T follicular helper cell (primary cell): ENCODE measurements at places on chromosomes 11 and 22.

DNA sequence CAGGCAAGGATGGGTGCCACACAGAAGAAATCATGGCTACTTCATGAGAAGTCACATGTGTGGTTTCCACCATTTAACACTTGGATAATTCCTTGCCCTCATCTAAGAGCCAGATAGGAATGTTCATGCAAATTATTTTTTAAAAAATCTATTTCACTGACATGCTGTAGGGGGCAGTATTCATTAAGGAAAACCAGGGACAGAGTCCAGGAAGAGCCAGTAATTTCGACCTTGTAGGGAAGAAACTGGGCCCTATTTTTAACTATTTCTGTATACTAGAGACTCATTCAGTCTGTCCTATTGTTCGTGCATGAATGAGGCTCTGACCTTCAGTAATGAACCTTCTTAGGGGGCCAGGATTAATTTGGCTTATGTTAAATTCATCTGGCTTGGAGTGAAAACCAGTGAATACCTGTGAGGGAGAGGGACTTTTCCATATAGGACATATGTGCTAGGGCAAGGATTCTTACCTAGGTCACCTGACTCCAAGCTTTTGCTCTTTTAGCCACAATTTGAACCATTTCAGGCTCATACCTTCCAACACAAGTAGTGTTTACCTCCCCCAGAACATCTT, 192.7 kb downstream of the NAV2 start:
- no peak for DNase-seq

DNA sequence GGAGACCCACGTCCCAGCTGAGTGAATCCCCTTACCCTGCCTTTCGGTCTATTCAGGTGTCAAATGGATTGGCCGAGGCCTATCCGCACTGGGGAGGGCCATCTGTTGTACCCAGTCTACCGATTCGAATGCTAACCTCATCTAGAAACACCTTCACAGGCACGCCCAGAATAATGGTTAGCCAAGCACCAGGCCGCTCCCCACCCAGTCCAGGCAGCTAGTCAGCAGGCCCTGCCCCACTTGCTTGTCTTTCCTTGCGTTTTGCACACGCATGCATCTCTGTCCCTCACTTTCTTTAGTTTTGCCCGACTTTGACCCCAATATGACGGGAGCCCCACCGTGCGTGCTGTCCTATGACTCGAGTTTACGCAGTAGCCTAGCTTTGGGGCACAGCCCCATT, 31.7 kb downstream of the PARVB start:
- no peak for DNase-seq

DNA sequence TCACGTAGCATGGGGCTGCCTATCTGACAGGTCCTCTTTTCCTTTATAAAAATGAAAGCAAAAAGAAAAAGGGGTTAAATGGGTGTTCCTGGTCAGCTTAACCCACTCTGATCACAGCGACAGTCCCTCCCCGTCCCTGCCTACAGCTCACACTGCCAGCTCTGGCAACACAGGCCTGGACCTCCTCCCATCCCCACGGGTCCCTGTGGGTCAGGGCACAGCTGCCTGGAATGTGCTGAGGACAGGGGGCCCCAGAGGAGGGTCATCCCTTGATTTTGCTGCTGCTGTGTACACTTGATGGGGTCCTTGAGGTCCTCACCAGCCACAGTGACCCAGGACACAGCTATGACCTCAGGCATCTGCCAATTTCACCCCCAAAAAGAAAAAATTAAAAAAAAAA, 29.6 kb upstream of the CYP2D6 start:
- no peak for DNase-seq

- no peak for DNase-seq
These were observed at the start of gene LYVE1 for GRCh38 chr11:10568486-10568941. TSS of gene LYVE1 (minus strand) at chr11:10568665. CDS start at chr11:10568532, 133 bp downstream.

- DNase-seq = no peak
These were observed 56.2 kb downstream of the YAP1 start for GRCh38 chr11:102166175-102167064.

DNA sequence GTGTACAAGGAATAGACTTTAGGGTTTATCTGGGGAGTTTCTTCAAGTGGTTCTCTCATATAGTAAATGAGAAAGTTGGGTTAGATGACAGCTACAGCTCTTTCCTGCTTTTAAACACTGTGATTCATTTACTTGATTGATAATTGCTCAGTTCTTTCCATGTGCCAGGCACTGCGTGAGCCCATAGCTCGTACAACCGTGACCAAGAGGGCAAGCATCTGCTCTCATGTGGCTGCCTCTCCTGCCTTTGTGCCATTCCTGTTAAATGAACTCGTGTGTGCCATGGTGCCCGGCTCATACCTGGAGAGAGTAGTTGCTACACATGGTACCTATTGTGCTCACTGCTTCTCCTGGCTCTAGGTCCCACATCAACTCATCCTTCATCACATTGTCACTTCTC, 206.3 kb downstream of the SNX19 start:
- no peak for DNase-seq

GRCh38 chr11:71240865-71241691, 11.3 kb downstream of the SHANK2 start:
- DNase-seq = no peak

- DNase-seq = no peak
These were observed 27.2 kb downstream of the STIM1 start for GRCh38 chr11:3882655-3883054.

- DNase-seq = no peak
These were observed 50.3 kb downstream of the TEAD1 start for GRCh38 chr11:12724301-12725054.

GRCh38 chr11:124798991-124799347, 1.2 kb downstream of the MSANTD2 start:
- no peak for DNase-seq

GRCh38 chr22:30643055-30643875, 7.7 kb downstream of the SLC35E4 start:
- DNase-seq = no peak

GRCh38 chr11:19110295-19110694, 6.7 kb upstream of the ZDHHC13 start:
- no peak for DNase-seq

DNA sequence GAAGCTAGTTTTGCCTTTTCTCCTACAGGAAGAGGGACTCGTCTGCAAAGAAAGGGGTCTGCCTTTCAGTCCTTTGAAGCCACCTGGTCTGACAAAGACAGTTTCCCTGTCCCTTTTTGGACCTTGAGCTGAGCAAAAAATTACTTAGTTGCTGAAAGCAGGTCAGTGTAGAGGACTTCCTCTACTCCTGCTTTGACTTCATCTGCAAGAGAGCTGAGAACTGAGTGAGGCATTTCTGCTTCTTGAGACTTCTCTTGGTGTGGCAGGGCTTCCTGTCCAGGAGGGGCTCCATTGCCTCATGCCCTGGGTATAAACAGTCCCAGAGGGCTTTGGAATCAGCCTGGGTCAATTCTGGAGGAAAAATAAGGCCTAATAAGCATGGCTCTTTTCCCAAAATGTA, 73.1 kb downstream of the ZNRF3 start:
- no peak for DNase-seq

GRCh38 chr22:40718250-40719204, 39.2 kb downstream of the MCHR1 start:
- DNase-seq = no peak

- DNase-seq = no peak
These were observed 357.7 kb upstream of the ARHGAP42 start for GRCh38 chr11:100329352-100329751.

GRCh38 chr11:115198321-115198741, 305.9 kb downstream of the CADM1 start:
- no peak for DNase-seq

GRCh38 chr11:12900496-12900895, 108.6 kb upstream of the RASSF10 start:
- DNase-seq = no peak

DNA sequence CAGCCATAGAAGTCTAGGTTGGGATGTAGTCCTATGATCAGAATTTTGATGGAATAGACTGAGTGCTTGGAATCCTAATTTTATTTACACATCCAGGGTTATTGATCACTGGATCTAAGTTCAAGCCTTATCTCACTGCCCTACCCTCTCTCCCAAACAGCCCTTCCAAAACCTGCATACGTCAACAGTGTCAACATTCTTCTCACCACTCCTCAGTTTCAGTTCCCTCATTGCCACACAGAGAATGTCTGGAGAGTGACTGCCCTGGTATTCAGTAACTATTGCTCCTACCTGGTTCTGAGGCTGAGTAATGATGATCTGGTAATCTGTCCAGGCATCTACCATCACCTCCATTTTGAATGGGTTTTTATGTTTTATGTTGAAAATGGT, 60.0 kb downstream of the GLYATL1 start:
- DNase-seq = no peak

DNA sequence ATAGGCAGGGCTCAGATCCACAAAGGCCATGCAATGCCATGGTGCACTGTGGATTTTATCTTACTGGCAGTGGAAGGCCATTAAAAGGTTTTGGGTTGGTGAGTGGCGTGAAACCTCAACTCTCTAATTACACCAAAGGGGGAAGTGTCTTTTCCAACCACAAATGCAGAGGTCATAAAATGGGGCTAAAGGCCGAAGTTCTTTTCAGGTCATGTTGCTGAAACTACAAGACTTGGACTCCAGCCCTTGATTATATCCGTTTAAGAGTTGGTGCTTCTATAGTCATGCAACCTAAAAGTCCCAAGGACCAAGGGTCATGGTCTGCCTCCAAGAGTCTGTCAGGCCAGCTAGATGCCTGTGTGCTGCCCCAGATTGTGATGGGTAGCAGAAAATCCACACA, 434.3 kb downstream of the RAB38 start:
- no peak for DNase-seq

- DNase-seq = no peak
These were observed 39.6 kb downstream of the BUD13 start for GRCh38 chr11:116733043-116733755.

DNA sequence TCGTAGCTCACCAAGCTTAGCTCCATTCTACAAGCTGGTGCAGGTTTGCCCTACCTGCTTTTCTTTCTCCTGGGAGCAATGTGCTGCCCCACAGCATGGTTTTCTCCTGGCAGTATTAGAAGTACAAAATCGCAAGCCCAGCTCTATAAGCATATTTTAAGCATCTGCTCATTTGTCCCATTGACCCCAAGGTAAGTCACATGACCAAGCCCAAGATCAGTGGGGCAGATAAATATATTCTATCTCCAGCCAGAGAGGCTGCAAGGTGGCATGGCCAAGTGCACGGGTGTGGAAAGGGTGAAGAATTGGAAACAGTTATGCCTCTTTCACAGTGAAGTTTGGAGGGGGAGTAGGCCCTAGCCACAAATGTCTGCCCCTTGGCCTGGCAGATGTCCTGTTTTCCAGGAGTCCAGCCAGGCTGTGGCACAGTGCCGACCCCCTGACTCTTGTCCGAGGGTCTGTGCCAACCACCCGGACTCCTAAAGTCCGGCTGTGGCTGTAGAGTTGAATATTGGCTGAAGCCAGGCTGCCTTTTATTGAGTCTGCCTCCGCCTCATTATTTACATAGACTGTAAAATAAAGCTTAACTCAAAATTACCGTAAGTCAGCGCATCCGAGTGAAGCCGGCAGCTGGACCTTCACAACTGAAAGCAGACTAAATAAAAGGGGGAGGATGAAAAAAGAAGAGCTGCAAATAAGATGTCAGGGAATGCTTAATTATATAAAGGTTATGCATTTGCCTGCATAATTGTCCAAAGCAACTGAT, 165.7 kb downstream of the COMMD9 start:
- no peak for DNase-seq

DNA sequence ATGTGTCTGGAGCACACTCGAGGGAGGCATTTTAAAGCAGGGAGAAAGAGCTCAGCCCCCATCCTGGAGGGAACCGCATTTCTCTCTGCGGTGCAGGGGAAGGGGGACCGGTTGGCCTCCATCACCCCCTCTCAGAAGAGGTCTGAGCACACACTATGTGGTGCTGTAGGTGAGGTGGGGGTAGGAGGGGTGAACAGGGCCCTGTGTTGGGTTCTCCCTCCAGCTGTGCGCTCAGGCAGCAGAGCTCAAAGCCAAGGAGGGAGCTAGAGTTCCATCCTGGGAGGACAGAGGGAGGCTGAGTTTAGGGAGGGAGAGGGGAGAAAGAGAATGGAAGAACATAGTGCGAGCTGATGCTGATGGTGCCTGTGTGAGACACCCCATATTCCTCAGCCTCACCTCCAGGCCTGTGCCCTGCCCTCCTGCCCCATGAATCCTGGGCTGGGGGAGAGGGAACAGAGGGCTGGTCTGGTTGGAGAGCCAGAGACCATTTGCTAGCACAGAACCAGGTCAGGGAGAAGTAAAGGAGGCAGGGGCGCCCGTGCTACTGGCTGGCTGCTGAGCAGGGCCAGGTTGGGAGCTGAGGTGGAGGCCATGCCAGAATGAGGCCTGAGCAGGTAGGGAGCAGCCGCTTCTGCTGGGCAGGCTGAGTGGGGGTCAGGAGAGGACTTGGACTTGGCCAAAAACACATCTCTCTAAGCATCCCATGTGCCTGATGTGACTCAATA, 43.7 kb downstream of the ALX4 start:
- DNase-seq = no peak

DNA sequence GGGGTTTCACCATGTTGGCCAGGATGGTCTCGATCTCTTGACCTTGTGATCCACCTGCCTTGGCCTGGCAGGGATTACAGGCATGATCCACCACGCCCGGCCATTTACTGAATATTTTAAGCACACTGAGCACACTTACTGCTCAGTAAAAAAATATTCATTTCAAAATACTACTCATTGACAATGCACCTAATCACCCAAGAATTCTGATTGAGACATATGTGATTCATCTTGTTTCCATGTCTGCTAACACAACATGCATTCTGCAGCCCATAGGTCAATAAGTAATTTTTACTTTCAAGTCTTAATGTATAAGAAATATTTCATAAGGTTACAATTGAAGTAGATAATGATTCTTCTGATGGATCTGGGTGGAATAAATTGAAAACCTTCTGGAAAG, 4.2 kb upstream of the OR52J3 start:
- DNase-seq = no peak

DNA sequence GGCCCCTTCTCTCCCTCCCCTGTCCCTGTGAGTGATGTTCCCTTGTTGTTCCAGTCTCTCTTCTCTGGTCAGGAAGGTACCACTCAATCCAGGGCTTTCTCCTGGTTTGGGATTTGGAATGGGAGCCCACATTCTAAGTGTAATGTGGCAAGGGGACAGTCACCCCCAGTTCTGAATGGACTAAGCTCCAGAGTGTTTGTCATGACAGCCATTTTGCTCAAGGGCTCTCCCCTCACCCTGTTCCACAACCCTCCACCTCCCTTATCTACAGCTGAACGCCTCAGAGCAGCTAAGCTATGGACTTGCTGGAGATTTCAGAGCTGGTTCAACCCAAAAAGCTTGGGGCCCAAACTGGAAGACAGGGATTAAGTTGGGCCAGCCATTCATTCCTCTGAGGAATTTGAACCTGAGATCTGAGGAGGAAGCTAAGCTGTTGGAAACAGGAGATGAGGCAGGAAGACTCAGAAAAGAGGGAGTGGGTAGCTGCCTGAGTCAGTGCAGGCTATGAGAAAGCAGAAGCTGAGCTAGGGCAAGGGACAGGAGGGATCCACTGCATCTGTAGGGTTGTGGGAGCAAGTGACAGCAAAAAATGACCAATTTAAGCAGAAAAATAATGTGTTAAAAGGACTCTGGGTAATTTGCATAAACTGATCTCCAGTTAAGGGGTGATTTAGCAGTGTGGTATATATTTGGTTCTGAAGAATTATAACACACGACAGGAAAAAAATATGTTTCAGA, 22.9 kb upstream of the FCHSD2 start:
- DNase-seq = no peak

GRCh38 chr11:17354601-17354991, 3.0 kb downstream of the NCR3LG1 start:
- DNase-seq = peak; percentile 38

- DNase-seq = no peak
These were observed 114.2 kb downstream of the CHST1 start for GRCh38 chr11:45551191-45551713.

- DNase-seq = no peak
These were observed 44.0 kb downstream of the RRP8 start for GRCh38 chr11:6559369-6559768.

- no peak for DNase-seq
These were observed 245.0 kb upstream of the TBCEL start for GRCh38 chr11:120778685-120779490.
